Stimulated activated CD8-positive, alpha-beta memory T cell treated with anti-CD3 and anti-CD28 coated beads, Interleukin-15, amount 100 ng/mL, for 4 hours (primary cell): ENCODE measurements at places on chromosomes 11 and 22.

DNA sequence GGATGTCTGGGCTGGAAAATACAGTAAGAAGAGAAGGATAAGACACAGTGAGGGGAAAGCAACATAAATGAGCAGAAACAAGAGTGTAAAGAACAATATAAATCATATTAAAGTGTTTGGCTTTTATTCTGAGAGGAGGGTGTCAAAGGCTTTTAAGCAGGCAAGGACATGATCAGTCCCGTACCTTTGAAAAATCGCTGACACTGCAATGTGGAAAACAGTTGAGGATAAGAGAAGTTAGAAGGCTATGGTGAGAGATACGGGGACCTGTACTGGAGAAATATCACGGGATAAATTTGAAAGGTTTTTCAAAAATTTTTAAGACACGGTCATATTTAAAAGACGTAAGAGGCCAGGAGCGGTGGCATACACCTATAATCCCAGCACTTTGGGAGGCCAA lies 30.3 kb downstream of the CDON start:
- DNase-seq: no peak

DNA sequence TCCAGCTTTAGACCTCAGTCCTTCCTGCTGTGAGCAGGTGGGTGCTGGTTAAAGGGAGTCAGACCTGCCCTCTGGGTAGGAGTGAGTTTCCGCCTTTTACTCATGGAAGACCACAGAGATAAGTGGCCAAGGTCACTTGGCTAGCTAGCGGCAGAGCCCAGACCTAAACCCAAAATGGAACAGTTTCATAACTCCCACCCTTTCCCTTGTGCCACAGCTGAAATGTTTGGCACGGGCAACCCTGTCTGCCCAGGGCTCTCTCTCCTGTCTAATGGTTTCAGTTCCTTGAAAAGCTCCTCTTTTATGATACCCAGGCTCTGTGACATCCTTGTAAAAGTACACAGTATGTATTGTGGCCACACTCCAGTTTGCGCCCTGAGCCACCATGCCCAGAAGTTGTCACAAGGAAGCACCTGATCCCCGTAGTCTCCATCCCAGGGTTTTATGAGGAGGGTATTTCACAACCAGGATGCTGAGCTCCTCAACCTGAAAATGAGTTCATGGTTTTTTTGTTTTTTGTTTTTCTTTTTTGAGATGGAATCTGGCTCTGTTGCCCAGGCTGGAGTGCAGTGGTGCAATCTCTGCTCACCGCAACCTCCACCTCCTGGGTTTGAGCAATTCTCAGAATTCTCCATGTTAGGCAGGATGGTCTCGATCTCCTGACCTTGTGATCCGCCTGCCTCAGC lies 5.1 kb downstream of the MB start:
- no peak for DNase-seq

- no peak for DNase-seq
These were observed 216.1 kb downstream of the CASP12 start for GRCh38 chr11:104682206-104682605.

GRCh38 chr22:50674606-50675552 lies 2.3 kb downstream of the SHANK3 start:
- no peak for DNase-seq

GRCh38 chr11:95584589-95584988 lies 205.0 kb downstream of the FAM76B start:
- no peak for DNase-seq
